ENCODE measurements at places on chromosomes 11 and 22.

DNA sequence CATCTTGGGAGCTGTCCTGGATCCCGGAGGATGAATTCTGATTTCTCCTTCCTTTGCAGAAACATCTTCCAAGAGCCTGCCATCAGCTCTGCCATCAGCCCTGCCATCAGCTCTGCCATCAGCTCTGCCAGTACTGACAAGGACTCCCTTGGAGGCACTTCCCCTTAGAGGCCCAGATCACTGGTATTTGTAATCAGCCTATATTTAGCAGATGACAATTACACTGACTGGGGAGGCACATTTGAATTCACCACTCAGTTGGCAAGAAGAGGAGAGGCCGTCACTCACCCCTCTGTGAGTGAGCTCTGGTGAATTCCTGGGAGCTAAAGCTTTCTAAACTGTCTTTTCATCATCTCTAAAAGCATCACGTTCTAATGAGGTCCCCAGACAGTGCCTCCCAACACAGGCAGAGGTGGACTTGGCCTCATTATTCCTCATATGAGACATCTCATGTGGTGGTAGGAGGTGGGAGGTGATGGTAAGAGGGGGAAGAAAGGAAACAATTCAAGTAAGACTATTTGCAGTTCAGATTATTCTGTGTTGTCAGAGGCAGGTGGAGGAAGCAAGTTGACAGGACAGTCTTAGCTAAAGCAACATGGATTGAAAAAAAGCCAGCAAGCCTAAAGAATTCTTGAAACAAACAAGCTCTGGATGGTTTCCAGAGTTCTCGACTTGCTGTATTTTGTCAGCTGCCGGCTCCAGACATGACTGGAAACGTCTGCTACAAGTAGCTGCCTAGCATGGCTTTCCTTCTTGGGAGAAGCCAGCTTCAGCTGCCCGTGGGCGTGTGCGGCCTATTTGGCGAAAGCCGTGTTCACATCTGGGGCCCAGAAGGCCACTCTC lies 771.7 kb downstream of the TBC1D22A start:
- no peak for DNase-seq

DNA sequence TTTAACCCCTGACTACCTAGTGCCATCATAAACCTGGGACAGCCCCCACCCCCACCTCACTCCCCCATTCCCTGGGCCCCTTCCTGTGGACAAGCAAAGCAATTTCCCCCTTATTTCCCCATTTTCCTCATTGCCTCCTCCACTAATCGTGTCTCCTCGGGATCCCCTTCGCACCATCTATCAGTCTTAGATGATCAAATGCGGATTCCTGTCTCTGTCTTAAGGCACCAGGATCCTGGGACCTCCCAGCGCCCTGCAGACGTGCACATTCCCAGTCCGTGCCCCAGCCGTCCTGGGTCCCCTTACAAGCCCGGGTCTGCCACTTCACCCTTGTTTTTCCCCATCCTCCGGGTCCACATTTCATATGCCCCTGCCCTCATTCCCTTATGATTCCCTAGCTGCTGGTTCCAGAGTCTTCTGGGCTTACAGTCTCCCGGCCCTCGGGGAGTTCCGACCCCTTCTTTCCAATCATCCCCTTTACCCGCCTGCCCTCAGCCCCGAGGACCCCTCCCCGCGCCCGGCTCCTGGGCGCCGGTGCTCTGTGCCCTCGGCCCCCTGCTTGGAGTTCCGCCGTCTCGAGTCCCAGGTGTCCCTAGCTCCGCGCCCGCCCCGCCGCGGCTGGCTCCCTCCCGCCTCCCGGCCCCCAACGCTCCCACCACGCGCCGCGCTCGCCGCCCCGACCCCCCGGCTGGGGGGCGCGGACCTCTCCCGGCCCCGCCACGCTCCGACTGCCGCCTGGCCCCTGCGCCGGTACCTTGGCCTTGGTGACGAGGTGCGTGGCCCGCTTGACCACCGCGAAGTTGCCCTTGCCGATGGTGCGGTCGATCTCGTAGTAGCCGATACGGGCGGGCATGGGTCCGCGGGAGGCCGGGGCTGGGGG lies 599 bp downstream of the SIK3 start:
- DNase-seq: no peak

DNA sequence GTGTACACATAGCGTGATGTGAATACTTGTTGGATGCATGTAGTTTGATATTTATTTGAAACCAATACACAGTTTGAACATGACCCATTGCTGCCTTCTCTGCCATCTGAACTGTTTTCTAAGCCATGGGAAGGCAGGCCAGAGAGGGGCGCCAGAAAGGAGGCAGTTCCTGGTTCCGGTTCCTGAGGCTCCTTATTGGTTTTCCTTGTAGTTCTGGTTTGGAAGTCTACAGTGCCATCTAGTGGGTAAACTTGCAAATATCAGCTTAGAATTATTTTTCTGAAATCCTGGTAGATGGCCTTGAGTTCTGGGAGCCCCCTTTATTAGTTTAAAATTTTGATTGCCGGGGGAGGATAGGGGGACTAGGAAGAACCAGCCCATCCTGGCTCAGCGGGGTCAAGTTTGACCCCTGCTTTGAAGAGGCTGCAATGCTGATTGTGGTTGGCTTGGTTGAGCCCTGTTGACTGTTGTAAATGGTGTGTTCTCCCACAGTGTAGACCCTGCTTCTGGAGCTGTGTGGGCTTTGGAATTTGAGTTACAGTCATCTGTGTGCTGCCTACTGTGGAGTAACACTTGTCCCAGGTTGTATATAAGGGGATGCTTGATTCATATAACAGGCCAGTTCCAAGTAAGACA lies 48.4 kb downstream of the GRAMD1B start:
- peak; percentile 25 for DNase-seq

GRCh38 chr11:111795334-111795985 lies 29.3 kb upstream of the PPP2R1B start:
- DNase-seq: no peak

DNA sequence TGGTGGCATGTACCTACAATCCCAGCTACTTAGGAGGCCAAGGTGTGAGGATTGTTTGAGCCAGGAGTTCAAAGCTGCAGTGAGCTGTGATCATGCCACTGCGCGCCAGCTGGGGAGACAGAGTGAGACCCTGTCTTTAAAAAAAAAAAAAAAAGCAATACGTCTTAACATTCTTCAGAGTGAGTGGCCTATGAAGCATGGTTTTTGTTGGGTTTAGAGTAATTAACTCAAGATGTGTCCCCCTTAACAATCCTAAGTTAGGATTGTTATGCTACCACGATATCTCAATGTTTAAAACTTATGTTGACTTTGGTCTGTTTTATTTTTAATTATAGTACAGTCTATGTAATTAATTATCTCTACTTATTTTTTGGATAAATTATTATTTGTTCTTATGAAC lies 156.1 kb downstream of the HIPK3 start:
- DNase-seq: no peak

DNA sequence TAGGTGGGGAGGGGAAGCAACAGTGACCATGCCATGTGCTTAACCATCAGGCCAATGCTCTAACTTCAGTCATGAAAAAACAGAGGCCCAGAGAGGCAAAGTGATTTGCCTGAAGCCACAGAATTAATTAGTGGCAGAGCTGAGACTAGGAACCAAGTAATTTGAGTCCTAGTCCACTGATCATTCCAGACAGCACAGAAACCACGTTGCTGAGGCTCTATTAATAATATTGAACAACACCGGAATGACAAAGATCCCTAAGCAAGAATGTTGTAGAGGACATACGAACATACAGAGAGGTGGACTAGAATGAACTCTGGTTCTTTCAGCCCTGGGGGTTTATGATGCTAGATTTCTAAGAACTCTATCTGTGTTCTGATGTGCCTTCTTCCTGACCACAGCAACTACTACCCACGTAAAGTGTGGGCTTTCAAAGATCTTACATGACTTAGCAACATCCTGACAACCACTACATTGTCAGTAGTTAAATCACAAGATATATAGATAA lies 92.3 kb downstream of the GAB2 start:
- DNase-seq: no peak

- DNase-seq: no peak
These were observed 170.8 kb downstream of the MN1 start for GRCh38 chr22:27630754-27631153.

DNA sequence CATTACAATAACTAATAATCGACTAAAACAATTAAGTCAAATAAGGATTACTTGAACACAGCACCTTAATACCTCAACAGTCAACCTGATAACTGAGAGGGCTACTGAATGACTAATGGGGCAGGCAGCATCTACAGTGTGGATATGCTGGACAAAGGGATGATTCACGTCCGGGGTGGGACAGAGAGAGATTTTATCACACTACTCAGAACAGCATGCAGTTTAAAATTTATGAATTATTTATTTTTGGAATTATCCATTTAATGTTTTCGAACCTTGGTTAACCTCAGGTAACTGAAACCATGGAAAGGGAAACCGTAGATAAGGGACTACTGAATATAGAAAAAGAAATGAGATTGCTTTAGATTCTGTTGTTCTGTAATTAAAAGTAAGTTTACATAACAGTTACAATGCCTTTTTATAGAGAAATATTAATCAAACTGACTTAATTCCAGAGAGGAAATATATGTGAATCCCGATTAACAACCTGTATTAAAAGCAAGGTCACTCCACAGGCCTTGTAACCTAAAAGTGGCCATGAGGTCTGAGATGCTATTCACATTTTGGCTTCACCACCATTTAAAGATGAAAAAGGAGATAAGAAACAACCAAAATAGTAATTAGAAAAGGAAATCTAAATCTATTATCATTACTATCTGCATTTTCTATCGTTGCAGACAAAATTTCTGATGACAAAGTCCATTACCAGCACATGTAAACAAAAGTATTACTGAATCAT lies 119.0 kb upstream of the TP53AIP1 start:
- peak; percentile 89 for DNase-seq

GRCh38 chr22:45863981-45864751 lies 112.8 kb downstream of the WNT7B start:
- no peak for DNase-seq

GRCh38 chr11:117300283-117300663 lies 9.1 kb downstream of the BACE1-AS start:
- DNase-seq: no peak

DNA sequence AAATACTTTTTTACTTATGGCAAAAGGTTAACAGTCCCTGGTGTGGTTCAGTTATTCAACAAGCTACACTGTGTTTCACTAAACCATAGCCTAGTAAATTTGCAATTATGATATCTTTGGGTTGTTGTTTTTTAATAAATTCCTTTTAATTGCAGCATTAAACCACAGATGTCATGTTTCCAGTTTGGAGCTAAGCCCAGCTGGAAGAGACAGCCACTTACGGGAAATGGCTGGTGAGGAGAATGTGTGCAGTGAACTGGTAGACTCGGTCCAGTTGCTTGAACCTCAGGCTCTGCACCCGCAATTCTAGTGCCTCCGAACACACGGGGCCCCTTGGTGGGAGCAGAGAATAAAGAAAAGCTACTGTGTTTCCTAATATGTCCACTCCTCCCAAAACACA lies 70.8 kb downstream of the WNT11 start:
- DNase-seq: no peak

DNA sequence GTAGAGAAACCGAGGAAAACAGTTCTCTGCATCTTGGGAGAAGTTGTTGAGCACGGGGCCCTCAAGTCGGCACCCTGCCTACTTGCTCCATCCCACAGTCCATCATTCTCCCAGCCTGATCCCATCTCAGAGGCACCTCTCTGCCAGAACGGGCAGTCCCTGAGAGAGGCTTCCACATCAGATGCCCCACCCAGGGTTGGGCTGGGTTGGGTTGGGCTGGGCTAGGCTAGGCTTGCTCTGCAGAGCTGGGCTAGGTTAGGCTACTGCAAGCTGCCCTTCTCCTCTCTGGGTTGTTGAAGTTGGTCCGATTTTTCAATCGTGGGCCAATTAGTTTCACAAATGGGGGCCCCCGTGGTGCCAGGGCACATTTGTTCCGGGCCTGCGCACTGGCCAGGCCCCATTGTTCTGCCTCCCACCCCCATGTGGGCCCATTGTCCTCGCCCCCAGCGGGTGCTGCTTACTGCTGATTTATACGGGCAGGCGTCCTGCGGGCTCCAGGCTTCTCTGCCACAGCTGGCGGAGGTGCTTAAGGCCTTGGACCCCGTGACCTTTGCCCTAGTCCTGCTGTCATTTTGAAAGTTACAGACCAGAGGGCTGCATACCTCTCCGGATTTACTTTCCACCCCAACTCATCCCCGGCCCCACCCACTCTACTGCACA lies 63.7 kb upstream of the NNMT start:
- no peak for DNase-seq

GRCh38 chr11:95308512-95309035 lies 77.6 kb upstream of the SESN3 start:
- DNase-seq: no peak

DNA sequence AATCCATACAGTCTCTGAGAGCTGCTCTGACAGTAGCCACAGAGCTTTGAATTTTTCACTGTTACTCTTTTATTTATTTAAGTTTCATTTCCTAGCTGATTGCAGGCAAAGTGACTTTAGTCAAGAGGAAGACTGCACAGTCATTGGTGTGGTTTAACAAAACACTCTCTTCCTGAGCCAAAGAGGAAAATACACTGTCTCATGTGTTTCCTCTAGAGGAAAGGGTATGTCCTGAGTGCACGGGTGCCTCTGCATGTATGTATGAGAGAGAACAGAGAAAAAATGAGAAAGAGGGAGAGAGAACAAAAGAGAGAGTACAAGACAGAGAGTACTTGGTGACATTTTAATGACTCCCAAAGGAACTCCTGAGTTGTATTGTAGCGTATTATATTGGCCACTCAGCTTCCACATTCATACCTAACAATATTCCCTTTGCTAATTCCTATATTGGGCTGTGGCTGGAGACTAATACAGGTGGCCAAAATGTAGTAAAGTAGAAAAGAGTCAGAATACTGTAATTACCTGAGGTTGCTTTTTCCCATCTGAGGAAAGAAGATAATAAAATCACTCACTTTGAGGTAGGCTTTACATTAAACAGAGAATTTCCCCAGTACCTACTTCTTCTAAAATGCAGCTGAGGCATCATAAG lies at the start of gene OR4D9:
OR4D9 (plus strand) TSS at position 599 of the 649 bp plus-strand sequence. CDS start 3,374 bp downstream, outside the sequence.
- no peak for DNase-seq

DNA sequence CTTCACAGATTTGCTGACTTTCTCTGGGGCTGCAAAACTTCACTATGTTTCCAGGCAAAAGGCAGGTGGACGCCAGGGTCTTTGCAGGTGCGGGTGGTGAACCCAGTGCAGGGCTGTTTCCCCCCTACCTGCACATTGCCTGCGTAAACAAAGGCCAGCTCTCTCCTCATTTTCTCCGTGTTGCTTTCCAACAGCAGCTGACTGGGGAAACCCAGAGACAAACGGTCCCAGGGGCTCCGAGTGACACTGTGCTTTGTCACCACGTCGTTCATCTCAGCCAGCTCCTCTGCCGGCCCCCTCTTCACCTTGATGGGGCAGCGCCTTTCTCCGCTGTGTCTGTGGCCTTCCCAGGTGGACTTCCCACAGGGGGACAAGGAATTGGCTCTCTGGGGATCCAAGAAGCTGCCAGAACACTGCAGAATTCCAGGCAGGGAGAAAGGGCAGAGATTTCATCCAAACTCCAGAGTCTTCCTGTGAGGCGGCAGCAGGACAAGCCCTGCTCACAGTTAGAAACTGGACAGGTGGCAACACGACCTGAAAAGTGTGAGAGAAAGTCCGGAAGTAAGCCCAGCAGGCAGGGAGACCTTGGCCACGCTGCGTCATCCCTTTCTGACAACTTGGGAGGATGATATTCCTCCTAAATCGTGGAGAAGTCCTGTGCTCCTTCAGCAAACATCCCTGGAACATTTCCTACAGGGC lies 1493.7 kb downstream of the TBC1D22A start:
- no peak for DNase-seq

GRCh38 chr22:19238900-19239299 lies 52.6 kb downstream of the CLTCL1 start:
- no peak for DNase-seq

- no peak for DNase-seq
These were observed 15.4 kb upstream of the OR4D5 start for GRCh38 chr11:123924027-123924426.

GRCh38 chr11:75949023-75949672 lies 134.1 kb downstream of the UVRAG start:
- DNase-seq: no peak

GRCh38 chr11:77806993-77807392 lies 13.5 kb downstream of the RSF1 start:
- DNase-seq: no peak

Measured in SW 1271 (cell line).